Activated T-helper 2 cell treated with anti-CD3 and anti-CD28 coated beads, Interferon-gamma antibody, Interleukin-2, Interleukin-4, amounts not matched to agents 10 μg/mL and 5 μg/mL and 100 μg/mL, durations not matched to agents 14 hours and 24 hours and 36 hours (primary cell): ENCODE measurements at places on chromosomes 3 and 15. TPM values are rescaled to one million over a fixed set of nuclear protein-coding genes. Genes with fewer than 3 reads are reported as not detected.

DNA sequence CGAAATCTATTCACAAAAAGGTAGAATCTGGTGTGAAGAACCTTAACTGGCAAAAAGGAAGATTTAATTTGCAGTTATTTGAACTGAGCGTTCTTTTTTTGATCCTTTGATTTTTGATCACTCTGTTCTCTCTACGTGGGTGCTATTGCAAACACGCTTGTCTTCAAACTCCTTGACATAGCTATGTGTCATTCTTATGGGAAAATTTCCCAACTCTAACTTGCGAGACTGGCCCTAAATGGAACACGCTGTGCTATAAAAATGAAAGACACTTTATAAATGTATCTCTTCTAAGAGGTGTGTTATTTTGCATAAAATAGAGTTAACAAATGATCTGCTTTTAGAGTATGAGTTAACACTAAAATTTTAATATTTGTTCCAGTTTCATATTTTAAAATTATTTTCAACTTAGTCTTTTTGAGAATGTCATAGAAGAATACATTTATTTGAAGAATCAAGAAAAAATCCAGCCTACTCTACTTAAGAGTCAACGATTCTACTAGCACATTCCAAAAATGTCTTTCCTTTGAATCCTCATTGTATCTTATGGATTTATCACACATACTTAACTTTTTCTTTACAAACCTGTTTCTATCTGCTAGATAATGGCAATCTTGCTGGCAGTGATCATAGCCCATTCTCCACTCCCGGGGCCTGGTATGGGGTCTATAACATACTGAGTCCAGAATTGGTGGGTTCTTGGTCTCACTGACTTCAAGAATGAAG lies 610.0 kb upstream of the TBL1XR1 start:
- DNase-seq: no peak
- peaks cover 15% of the 10 kb centered on the region for H3K4me1 ChIP-seq
- peaks cover 3% of the 10 kb centered on the region for H3K27me3 ChIP-seq
- no peak overlapping the region for H3K4me3 ChIP-seq
- no peaks in the 10 kb centered on the region for H3K36me3 ChIP-seq
- no peak overlapping the region for H3K27ac ChIP-seq

Gene CHRNB4
- total RNA-seq: not detected in 2 replicates

Gene ABCF3
- total RNA-seq: 68.2 and 73.4 TPM in 2 replicates

DNA sequence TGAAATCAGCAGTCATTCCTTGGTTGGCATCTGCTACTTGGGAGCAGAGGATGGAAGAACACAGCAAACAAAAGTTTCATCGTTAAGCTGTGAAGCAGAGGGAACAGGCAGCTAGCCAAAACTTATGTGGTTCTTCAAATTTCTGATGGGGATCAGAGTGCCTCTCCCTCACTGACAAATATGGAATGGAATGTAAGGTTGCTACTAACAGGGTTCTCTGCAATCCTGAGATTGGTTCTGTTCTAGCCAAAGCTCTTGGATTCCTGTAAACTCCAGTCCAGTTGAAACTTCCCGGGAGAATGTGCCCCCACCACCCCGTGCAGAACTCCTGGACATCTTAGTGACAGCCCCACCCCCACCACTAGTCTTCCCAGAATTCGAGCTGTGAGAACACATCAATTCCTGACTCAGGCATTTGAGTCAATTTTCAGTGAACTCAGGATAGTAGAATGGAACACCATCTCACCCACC lies 55.9 kb upstream of the PHLDB2 start:
- H3K27me3 ChIP-seq: no peaks in the 10 kb centered on the region
- no peak overlapping the region for H3K4me3 ChIP-seq
- no peaks in the 10 kb centered on the region for H3K36me3 ChIP-seq
- H3K4me1 ChIP-seq: no peaks in the 10 kb centered on the region

DNA sequence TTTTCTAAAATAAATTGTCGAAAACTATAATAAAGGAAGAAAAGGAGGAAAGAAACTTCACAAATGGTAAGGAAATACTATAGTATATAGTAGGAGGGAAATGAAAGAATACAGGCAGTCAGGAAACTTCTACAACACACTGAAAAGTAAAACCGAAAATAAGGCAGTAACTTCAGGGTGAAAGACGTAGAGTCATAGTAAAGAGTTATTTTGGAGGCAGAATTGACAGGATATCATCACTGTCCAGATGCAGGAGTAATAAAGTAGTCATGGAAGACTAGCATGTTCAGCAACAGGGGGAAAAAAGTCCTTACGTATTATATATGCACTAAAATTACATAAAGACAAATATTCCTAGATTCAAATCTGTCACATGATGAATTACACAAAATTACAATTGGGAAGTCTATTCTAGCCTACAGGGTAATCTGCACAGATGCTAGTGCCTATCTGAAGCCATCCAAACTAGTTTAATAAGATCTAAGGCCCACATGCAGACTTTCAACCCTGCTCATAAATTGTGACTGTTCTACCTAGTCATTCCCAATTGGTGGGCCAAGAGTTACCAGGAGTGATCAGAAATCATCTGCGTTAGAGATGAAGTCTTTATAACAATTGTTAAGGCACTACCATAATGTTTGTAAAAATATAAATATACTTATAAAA lies 14.0 kb downstream of the VPS13C start:
- peaks cover 9% of the 10 kb centered on the region for H3K36me3 ChIP-seq
- DNase-seq: no peak
- peak overlapping the region; percentile 43 for H3K27ac ChIP-seq
- peaks cover 14% of the 10 kb centered on the region for H3K4me1 ChIP-seq

DNA sequence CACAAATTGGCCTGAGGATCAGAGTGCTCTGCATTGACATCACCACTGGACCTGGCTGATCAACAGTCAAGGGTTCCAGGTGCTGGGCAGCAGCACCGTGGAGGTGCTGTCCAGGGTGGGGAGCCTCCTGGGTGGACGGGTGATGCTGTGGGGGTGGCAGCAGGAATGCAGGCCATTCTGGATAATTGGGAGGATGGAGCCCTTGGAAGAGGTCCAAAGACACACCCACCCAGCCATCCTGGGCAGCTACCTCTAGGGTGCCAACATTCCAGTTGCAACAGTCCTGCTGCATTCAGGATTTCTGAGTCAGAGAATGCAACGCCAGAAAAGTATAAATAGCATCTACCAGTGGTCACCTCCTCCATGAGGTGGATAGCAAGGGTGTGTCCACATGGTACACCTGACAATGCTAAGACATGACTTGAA lies 26.8 kb downstream of the STARD5 start:
- no peaks in the 10 kb centered on the region for H3K27me3 ChIP-seq
- no peak for DNase-seq
- H3K27ac ChIP-seq: peak overlapping the region; percentile 93
- peaks cover 52% of the 10 kb centered on the region for H3K36me3 ChIP-seq
- peak overlapping the region; percentile 96 for H3K4me3 ChIP-seq
- peaks cover 90% of the 10 kb centered on the region for H3K4me1 ChIP-seq

Gene SH2D7
- total RNA-seq: not detected in 2 replicates

- peaks cover 75% of the 10 kb centered on the region for H3K4me1 ChIP-seq
- H3K27ac ChIP-seq: peak overlapping the region; percentile 95
- peak overlapping the region; percentile 65 for H3K4me3 ChIP-seq
- peaks cover 38% of the 10 kb centered on the region for H3K36me3 ChIP-seq
- no peak for DNase-seq
Observed at GRCh38 chr15:90414408-90415028, 26.5 kb downstream of the IQGAP1 start.

- no peak overlapping the region for H3K4me3 ChIP-seq
- H3K27me3 ChIP-seq: no peaks in the 10 kb centered on the region
- H3K36me3 ChIP-seq: peaks cover 2% of the 10 kb centered on the region
- H3K4me1 ChIP-seq: peaks cover 38% of the 10 kb centered on the region
Observed at GRCh38 chr15:94203306-94203705, 28.1 kb upstream of the MCTP2 start.

DNA sequence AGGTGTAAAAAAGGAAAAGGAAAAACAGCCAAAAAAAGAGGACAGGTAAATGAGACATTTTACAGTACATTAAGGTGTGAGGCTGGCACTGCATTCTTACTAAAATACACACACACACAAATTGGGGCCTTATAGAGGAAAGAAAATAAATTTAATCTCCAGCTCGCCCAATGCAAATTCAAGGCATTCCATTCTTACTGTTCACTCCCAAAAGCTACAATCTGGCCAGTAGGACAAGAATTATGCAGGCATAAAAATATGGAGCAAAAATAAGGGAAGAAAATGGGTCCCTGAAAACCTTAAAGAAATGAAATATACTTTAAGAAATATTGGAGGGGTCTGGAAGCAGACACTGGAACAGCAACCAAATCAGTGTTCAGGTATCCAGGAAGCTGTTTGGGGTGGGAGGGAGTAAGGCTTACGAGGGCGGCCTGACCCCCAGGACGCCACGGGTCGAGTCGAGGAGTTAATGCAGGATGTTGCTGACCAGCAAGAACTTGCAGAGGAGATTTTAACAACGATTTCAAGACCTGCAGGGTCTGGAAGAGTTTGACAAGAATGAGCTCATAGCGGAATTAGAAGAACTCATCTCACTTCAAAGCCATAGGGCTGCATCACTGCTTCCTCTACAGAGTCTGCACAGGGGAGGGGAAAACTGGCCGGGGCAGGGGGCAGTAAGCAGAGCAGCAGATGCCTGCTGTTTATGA lies 245.5 kb downstream of the TBL1XR1 start:
- H3K36me3 ChIP-seq: no peaks in the 10 kb centered on the region
- no peaks in the 10 kb centered on the region for H3K4me1 ChIP-seq
- no peak for DNase-seq
- H3K4me3 ChIP-seq: no peak overlapping the region
- H3K27me3 ChIP-seq: no peaks in the 10 kb centered on the region
- H3K27ac ChIP-seq: no peak overlapping the region

- DNase-seq: no peak
- H3K27me3 ChIP-seq: no peaks in the 10 kb centered on the region
Observed at GRCh38 chr3:65796676-65797075, 242.0 kb downstream of the MAGI1 start.

GRCh38 chr15:101368861-101369642 lies 74.0 kb upstream of the SNRPA1 start:
- no peaks in the 10 kb centered on the region for H3K4me1 ChIP-seq
- peaks cover 12% of the 10 kb centered on the region for H3K27me3 ChIP-seq
- H3K27ac ChIP-seq: no peak overlapping the region
- no peak overlapping the region for H3K4me3 ChIP-seq
- H3K36me3 ChIP-seq: no peaks in the 10 kb centered on the region
- no peak for DNase-seq

DNA sequence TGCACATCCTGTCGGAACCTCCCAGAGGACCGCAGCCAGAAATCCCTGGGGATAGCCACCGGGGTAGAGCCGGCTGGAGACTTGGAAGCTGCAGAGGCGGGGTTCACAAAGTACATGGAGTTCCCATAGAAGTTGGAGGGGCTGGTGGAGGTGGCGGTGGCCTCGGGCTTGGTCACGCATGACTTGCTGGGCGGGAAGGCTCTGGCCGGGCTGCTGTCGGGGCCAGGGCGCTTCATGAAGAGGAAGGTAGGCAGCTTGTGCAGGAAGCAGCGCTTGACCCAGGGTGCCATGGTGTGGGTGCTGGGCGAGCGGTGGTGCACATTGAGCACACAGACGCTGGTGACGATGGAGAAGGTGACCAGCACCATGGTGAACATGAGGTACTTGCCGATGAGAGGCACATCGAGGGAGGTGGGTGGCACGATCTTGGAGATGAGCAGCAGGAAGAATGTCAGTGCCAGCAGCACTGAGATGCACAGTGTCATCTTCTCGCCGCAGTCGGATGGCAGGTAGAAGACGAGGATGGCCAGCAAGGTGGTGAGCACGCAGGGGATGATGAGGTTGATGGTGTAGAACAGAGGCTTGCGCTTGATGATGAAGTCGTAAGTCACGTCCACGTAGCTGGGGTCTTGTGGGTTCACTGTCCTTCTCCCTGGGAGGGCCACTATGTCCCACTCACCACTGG lies 8.4 kb upstream of the CHRNA3 start:
- no peak for DNase-seq
- H3K4me3 ChIP-seq: no peak overlapping the region
- H3K27me3 ChIP-seq: peaks cover 15% of the 10 kb centered on the region
- H3K36me3 ChIP-seq: no peaks in the 10 kb centered on the region
- H3K27ac ChIP-seq: no peak overlapping the region

GRCh38 chr15:68411343-68411675 lies 20.7 kb downstream of the ITGA11 start:
- H3K4me3 ChIP-seq: no peak overlapping the region
- DNase-seq: no peak
- no peak overlapping the region for H3K27ac ChIP-seq
- no peaks in the 10 kb centered on the region for H3K36me3 ChIP-seq

DNA sequence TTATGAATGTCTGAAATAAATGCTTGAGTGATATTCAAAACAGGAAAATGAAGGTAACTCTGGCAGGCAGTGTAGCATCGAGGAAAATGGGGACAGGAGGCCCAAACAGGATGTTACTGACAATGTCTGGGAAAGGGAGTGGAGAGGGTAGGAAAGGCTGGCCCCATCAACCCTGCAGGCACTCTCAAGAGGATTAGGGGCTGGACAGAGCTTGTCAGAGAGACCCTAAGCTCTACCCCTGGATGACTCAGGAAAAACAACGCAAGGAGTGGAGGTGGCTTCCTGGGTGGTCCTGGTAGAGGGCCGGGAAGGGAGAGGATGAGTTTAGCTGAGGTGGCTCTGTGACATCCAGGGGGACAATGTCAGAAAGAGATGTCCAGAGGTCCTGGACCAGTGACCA lies 106.0 kb downstream of the RYK start:
- DNase-seq: no peak
- no peak overlapping the region for H3K4me3 ChIP-seq
- H3K27ac ChIP-seq: no peak overlapping the region
- no peaks in the 10 kb centered on the region for H3K27me3 ChIP-seq
- no peaks in the 10 kb centered on the region for H3K36me3 ChIP-seq
